Left lung (tissue), 14 donors: ENCODE measurements at places on chromosomes 1 and 21. TPM values are rescaled to one million over a fixed set of nuclear protein-coding genes. Genes with fewer than 3 reads are reported as not detected.

Gene SRP9
- 195 TPM for total RNA-seq

DNA sequence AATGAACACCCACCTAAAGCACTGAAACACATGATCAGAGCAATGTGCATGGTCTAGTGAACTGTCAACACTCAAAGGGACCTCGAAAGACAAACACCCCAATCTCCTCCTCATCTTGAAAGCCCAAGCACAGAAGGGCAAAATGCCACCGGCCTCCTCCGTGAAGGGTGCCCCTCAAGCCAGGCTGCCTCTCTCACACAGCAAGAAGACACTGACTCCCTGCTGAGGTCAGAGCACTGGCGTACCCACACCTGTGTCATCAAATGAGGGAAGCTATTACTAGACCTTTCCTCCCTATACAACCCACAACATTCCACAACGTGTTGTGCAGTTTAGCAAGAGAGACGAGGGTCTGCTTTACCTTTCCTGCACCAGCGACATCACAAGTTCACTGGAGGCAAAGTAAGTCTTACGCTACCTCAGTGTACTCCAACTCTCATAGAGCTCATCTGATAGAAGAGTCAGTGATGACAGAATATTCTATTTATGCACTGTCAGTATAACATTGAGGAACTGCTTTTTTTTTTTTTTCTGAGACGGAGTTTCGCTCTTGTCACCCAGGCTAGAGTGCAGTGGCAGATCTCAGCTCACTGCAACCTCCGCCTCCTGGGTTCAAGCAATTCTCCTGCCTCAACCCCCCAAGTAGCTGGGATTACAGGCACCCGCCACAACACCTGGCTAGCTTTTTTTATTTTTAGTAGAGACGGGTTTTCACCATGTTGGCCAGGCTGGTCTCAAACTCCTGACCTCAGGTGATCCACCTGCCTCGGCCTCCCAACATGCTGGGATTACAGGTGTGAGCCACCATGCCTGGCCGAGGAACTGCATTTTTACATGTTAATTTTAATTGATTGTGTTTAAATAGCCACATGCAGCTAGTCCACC lies 3.3 kb downstream of the SH3BP5L start:
- DNase-seq = no peak

Gene CFHR2
- not detected for total RNA-seq

- peak; percentile 56 for DNase-seq
Measured at GRCh38 chr1:160117709-160118183, 2.2 kb downstream of the ATP1A2 start.

Gene NLRP3
- 2.0 TPM for total RNA-seq

Gene SLAMF9
- total RNA-seq = not detected

Gene FGR
- 44.6 TPM for total RNA-seq

- no peak for DNase-seq
Measured at GRCh38 chr1:163877016-163877415, 555.3 kb downstream of the NUF2 start.
